ENCODE measurements at places on chromosomes 4 and X.

GRCh38 chr4:67288964-67289363 is 256.3 kb downstream of the CENPC start:
- no peak for DNase-seq

- DNase-seq, result no peak
These were observed 114.7 kb upstream of the ARMCX2 start for GRCh38 chrX:101774340-101774739.

DNA sequence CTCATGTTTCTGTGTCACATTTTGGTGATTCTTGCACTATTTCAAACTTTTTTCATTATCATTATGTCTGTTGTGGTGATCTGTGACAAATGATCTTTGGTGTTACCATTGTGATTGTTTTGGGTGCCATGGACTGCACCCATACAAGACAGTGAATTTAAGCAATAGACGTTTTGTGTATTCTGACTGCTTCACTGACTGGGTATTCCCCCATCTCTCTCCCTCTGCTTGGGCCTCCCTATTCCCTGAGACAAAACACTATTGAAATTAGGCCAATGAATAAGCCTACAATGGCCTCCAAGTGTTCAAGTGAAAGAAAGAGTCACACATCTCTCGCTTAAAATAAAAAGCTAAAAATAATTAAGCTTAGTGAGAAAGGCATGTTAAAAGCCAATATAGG is 60.2 kb downstream of the BANK1 start:
- no peak for DNase-seq

GRCh38 chrX:53412446-53412845 is 10.0 kb downstream of the SMC1A start:
- DNase-seq, result no peak

- no peak for DNase-seq
These were observed 664.0 kb upstream of the PCDH7 start for GRCh38 chr4:30056016-30056766.

- DNase-seq, result no peak
These were observed 130.9 kb downstream of the RNF150 start for GRCh38 chr4:141002323-141002805.

DNA sequence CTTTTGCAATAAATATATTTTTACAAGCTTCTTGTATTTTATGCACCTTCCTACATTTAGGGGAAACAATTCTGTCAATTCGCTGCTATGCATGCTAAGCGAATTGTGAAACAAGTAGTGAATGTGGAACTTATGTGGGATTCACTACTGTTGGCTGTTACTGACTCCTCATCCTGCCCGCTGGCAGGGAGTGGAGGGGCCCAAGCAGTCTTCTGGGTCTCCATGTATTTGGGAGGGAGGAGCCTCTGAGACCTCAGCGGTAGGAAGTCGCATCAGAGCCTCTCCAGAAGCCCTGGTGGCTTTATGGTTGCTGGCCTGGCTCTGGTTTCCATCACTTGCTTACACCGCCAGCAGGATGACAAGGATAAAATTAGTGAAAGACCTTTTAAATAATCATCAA is 3.7 kb upstream of the SETD7 start:
- no peak for DNase-seq

DNA sequence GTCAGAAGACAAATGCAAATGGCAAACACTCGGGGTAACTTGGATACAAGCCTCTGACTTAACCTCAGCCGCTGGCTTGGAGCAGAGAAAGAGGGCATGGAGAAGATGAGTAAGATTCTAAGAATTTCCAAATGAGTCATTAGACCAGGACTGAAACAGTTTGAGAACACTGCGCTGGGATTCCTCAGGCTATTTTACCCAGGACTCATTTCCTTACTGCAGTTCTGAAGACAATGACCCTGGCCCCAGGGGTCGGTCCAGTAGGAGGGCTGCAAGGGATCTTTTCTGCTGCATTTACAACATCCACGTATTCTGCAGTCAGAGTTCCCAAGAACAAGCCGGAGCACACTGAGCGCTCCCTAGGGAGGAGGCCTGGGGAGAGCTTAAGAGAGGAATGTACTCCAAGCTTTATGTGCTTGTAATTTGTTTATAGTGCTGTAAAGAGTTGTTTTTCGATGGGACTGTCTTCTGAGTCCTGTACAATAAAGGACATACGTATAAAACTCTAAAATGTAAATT is 27.3 kb upstream of the SORBS2 start:
- DNase-seq, result no peak

GRCh38 chr4:108155373-108155772 is 13.4 kb downstream of the LEF1 start:
- no peak for DNase-seq

DNA sequence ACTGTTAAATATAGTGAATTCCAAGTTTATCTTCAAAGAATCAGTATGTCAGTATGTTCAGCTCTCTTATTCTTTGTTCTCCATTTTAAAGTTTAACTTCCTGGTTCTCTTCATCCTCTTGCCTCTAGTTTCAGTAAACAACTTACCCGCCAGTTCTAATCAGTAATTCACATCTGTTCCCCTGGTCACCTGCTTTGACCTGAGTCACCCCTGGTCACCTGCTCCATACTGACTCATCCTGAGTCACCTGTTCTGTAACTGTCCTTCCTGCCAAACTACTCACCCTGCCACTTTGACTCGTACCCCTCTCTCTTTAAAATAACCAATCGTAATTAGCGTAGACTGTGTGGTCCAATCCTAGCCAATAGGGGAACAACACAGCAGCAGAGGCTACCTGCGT is 992.7 kb upstream of the HS3ST1 start:
- no peak for DNase-seq

- no peak for DNase-seq
These were observed 179.0 kb downstream of the CEP135 start for GRCh38 chr4:56127716-56128115.

GRCh38 chr4:6929812-6930464 is 20.3 kb downstream of the TBC1D14 start:
- DNase-seq, result no peak

DNA sequence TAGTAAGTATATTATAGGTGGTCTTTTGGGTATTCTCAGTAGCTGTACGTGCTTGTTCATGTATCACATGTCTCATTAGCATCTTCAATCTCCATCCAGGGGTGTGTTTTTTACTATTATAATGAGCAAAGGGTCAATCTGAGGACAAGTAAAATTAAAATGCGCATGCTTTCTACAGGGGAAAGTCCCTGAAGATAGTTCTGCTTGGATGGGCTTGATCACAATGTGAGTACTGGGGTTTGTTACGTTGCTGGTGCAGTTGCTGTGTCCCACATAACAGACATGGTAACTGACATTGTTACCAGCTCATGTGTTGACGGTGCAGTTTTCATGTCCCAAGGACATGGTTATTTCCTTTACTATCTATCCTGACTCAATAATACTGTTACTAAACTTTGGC is 65.9 kb downstream of the UCHL1 start:
- no peak for DNase-seq

GRCh38 chr4:4726051-4726450 is 133.4 kb upstream of the MSX1 start:
- DNase-seq, result no peak

GRCh38 chr4:147355847-147356246 is 125.0 kb upstream of the EDNRA start:
- DNase-seq, result no peak

- no peak for DNase-seq
These were observed 232.5 kb upstream of the POF1B start for GRCh38 chrX:85611926-85612325.

All from activated naive CD4-positive, alpha-beta T cell (primary cell).